ENCODE measurements at places on chromosomes 13 and 19.

- no peak for DNase-seq
Observed at GRCh38 chr19:19866611-19867248, 1.0 kb downstream of the ZNF253 start.

DNA sequence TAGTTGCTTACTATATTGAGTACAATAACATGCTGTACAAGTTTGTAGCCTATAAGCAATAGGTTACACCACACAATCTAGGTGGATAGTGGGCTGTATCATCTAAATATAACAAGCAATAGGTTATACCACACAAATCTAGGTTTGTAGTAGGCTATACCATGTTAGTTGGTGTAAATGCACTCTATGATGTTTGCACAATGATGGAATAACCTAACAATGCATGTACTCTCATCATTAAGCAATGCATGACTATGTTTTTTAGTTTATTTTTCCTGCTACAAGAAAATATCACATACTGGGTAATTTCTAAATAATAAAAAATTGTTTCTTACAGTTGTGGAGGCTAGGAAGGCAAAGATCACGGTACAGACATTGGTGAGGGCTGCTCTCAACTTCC is 262.5 kb downstream of the SLITRK6 start:
- no peak for DNase-seq

DNA sequence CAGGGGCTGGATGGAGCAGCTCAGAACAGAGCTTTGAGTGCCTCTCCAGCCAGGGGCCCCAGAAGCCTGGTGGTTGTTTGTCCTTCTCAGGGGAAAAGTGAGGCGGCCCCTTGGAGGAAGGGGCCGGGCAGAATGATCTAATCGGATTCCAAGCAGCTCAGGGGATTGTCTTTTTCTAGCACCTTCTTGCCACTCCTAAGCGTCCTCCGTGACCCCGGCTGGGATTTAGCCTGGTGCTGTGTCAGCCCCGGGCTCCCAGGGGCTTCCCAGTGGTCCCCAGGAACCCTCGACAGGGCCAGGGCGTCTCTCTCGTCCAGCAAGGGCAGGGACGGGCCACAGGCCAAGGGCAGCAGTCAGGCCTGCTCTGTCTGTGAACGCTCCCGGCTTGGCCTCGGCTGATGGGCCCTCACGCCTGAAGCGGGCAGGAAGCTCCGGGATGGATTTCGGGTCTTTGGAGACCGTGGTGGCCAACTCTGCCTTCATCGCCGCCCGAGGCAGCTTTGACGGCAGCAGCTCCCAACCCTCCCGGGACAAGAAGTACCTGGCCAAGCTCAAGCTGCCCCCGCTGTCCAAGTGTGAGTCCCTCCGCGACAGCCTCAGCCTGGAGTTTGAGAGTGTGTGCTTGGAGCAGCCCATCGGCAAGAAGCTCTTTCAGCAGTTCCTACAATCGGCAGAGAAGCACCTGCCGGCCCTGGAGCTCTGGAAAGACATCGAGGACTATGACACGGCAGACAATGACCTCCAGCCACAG is at the start of gene GRK1:
Gene GRK1, plus strand, starts transcription at position 269 of the 751 bp plus-strand sequence. Its CDS starts 168 bp downstream, at position 437.
- no peak for DNase-seq

- DNase-seq, result no peak
Observed at GRCh38 chr13:113500530-113501265, 10.2 kb upstream of the DCUN1D2 start.

GRCh38 chr13:113096052-113096744 is 9.4 kb upstream of the F7 start:
- DNase-seq, result no peak

- no peak for DNase-seq
Observed at GRCh38 chr19:34961775-34962686, 2.0 kb downstream of the ZNF792 start.

DNA sequence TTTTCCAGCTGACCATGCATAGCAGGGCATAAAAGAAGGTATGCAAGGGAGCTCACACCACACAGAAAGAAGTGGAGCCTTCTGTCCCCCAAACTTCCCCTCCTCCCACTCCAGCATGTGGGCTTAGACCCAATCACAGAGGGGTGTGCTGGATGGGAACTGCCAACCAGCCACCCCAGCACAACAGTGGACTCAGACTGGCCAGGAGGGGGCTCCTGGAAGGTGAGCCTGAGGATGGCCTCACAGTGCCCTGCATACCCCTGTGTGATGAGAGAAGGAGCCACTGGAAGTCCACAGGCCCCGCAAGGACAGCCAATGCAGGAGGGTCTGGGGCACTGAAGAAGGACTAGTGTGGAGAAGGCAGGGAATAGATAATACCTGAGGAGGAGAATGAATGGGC is 106.9 kb upstream of the SERP2 start:
- no peak for DNase-seq

GRCh38 chr13:23321535-23322241 is 111.8 kb downstream of the SACS start:
- peak; percentile 7 for DNase-seq

GRCh38 chr13:43044720-43045301 is 21.4 kb downstream of the DNAJC15 start:
- DNase-seq, result no peak

DNA sequence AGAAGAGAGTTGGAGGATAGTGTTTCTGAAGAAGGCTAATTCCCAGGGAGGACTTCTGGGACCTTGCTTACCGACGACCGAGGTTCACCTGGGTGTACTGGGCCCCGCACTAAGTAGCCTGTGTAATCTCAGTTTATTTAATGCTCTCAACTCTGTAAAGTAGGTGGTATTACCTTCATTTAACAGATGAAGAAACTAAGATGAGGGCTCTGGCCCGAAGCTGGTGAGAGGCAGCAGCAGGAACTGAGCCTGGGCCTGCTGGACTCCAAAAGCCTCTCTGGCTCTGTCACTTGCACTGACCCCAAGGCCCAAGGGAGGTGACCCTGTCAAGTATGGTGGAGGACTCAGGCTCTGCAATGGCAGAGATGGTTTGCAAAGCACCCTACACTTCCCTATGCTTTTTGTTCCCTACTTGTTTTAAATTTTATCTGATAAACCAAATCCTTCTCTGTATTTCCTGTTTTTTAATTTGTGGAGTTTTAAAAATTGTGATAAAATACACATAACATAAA is 50.6 kb downstream of the GGACT start:
- DNase-seq, result no peak

GRCh38 chr19:42277821-42278451 is 8.9 kb downstream of the CIC start:
- DNase-seq, result no peak

DNA sequence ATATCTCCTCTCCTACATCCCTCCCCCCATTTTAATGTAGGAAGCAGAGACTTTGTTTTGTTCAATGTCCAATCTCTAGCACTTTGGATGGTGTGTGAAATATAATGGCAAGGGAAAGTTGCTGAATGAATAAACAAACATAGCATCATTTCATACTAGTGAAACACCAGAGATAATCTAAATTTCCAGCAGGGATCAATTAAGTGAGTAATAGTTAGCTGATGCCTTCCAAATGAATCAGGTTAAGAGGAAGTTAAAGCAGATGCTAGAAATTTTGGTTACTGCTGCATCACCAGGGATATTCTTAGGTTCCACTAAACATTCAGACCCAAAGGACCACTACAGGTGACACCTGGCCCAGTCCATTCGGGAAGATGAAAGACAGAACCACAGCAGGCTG is 8.1 kb downstream of the MRPS31 start:
- no peak for DNase-seq

DNA sequence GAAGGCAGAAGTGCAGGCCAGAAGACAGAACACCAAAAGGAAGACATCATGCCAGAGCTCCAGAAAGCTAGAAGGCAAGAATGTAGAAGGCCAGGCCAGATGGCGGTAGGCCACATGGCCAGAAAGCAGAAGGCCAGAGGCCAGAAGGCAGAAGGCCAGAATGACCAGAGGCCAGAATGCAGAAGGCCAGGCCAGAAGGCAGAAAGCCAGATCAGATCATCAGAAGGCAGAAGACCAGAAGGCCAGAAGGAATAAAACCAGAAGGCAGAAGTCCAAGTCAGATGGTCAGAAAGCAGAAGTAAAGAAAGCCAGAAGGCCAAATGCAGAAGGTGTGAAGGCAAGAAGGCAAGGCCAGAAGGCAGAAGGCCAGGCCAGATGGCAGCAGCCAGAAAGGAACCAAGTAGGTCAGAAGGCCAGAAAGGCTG is 185.0 kb downstream of the TUBA3C start:
- no peak for DNase-seq

DNA sequence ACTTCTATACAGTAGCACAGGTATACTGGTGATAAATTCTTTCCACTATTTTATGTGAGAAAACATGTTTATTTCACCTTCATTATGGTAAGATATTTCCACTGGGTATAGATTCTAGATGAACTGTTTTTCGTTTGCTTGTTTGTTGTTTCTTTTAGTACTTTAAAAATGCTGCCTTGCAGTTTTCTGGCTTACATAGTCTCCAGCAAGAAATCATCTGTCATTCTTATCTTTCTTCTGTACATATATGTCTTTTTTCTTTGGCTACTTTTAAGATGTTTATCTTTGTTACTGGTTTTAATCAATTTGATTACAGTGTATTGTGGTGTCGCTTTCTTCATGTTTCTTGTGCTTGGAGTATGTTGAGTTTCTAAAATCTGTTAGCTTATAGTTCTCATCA is 333.3 kb upstream of the HTR2A start:
- DNase-seq, result no peak

- DNase-seq, result no peak
Observed at GRCh38 chr19:7382694-7383093, 34.0 kb downstream of the ARHGEF18 start.

GRCh38 chr19:3468211-3468610 is 12.1 kb downstream of the SMIM24 start:
- DNase-seq, result no peak

DNA sequence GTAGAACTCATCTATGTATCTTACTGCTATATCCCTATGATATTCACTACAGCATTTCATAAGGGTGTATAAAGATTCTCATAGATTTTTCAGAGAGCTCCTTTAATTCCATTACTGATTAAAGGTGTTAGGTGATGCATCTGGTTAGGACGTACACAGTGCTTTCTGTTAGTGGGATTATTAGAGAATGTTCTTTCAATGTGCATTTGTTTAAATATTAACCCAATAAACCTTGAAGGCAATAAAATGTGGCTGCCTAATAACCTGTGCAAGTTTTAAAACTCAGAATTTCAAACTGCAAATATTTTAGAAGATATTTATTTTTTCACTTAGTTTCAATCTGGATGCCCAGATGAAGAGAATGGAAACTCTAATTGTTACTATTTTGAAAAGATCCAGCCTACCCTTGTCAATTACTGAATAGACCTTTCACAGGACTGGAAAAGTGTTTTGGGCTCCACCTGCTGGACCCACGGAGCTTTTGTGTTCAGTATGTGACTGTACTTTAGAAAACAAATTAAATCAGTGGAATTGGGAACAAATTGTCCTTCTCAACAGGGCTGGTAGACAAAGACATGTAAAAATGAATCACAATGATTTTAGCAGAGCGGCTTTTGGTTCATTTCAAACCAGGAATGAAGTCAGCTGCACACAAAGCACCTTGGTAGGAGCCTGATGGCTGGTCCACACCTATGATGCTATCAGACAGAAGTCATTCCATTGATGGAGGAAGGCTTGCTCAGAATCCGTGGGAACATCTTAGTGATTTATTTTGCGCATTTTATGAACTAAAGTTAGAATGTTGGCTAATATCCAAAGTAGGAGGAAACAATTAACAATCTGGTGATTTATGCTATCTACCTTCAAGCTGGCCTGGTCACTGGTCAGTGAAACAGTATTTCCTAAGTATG is 89.4 kb upstream of the RAP2A start:
- DNase-seq, result peak; percentile 68

DNA sequence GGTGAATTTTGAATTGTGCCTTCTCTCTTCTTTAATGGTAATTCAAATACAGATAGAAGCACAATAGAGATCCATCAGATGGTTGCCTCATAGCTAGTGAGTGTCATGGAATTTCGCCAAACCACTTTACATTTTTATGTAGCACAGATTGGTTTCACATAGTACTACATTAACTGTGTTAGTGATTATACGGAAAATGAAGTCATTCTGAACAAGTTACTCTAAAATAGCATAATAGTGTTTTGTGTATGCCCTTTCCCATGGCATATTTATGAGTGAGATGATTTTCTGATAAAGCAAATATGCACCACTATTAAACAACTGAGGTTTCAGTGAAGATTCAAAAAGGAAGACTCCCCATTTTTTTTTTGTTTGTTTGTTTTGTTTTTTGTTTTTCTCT is 1623.5 kb downstream of the PCDH9 start:
- no peak for DNase-seq

- no peak for DNase-seq
Observed at GRCh38 chr13:47184321-47184720, 287.5 kb upstream of the HTR2A start.

- no peak for DNase-seq
Observed at GRCh38 chr13:83773961-83774360, 108.3 kb downstream of the SLITRK1 start.

DNA sequence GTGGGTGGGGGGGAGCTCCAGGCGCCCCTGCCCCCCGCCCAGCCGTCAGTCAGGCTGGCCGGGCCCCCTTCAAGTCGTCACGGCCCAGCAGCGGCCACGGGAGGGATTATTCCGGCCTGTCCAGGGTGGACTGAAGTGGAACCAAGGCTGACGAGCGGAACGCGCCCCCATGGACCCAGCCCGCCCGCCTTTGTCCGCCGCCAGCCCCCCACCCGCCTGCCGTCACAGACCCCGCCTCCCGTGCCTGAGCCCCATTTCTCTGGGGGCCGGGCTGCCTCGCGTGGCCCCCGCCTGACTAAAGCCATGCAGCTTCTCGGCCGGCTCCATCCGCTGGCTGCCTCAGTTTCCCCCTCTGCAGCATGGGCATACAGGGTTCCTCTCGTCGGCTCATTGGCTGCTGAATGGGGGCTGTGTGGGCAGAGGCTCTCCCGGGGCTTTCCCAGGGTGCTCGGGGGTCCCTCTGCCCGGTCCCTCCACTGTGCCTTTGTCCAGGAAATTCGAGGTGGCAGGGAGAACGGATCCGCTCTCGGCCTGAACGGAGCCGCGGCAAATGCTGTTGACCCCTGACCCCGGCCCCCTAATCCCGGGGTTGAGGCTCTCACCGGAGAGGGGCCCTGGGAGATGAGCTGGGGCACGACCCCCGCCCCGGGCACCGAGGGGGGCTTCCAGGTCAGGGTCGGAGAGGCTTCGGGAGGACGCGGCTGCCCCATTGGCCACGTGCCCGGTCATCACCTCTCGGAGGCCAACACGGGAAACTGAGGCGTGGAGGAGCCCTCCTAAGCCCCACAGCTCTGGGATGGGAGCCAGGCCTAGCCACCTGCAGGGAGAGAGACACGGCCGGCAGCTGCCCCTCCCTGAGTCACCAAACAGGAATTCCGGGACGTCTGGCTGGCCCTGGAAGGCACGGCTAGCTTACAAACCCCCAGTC is 27.4 kb downstream of the EFNA2 start:
- DNase-seq, result no peak

- DNase-seq, result no peak
Observed at GRCh38 chr13:74190999-74191398, 56.8 kb upstream of the KLF12 start.
